ENCODE measurements at places on chromosomes 7 and 10.

DNA sequence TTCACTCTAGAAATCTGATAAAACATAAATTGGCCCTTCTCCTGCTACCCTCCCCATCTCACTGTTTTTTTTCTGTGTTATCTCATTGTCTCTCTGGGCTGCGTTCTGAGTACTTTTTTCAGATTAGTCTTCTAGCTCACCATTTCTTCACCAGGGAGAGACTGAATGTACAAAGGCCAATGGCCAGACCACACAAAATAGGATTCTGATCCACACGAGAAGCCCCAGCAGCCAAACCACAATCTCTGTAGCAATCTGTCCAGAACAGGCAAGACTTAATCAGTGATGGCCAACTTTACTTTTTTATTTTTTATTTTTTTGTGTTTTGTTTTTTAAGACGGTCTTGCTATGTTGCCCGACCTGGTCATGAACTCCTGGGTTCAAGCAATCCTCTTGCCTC, 55.9 kb upstream of the PAPSS2 start:
- DNase-seq, result no peak

DNA sequence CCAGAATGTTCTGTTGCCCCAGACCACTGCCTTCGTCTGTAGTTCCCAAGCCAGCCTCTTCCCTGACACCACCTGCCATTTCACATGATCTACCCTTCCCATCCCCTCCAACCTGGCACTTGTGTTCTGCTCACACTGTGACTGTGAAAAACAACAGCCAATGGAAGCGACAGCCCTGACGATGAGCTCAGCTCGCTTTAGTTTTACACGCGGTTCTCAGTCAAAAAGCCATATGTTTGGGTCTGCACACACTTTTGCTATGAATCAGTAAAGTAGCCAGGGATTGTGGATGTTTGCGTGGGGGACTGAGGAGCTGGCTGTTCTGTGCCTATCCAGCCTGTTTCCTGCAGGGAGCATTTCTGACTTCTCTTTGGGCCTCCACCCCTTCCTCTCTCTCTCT, 282.7 kb downstream of the WDR11 start:
- DNase-seq, result no peak

DNA sequence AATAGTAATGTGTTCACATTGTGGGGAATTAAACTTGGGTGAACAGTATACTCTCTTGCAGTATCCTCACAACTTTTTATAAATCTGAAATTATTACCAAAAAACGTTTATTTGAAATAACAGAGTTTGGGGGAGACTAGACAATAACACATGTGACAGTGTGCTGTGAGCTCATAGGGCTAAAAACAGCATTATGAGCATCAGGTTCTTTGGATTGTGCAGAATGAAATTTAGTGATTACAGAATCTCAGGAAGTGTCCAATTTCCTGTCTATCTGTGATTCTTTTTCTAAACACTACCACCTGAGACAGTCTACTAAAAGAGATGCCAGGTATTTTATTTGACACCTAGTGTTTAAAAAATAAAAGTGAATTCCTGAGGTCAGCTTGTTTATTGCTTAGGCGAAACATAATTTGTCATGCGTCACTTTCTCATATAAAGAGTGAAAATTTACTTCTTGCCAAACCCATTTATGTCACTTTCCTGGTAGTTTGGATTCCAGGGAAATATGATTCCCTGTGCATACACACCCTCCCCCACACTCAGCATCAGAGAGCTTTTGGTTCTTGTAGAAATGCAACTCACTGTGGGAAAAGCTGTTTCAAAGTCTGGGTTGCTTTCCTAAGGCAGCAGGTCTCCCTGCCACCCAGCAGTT, 71.2 kb downstream of the AOAH start:
- no peak for DNase-seq

DNA sequence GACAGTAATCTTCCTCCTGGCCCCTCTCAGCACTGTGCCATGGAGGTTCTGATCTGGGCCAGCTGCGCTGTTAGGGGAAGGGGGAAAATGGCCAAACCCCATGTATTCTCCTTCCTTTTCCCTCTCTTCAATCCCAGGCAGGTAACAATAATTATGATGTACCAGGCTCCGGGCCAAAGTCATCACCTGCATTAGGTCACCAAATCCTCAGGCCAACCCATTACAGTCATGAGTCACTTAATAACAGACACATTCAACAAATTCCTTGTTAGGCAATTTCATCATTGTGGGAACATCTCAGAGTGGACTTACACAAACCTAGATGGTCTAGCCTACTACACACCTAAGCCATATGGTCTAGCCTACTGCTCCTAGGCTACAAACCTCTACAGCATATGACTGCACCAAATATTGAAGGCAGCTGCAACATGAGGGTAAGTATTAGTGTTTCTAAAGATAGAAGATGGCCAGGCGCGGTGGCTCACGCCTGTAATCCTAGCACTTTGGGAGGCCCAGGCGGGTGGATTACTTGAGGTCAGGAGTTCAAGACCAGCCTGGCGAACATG, 2.2 kb upstream of the HSPB1 start:
- DNase-seq, result no peak

DNA sequence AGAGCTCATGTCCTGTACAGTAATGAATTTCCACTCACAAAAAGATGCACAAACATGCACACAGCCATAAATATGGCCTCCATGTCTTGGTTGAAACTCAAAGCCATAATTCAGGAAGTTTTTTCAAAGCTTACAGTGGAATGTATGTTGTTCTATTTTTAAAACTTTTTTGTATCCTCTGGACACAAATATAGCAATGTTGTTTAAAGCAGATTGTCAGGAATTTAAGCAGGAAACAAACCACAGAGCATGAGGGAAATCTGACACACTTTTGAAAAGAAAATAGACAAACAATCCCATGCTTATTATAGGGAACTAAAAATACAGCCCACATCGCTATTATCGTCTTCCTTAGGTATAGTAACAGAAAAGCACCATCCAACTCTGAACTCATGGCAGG, 21.5 kb downstream of the LRRN3 start:
- DNase-seq, result no peak

- DNase-seq, result no peak
Observed at GRCh38 chr10:33160151-33160550, 174.3 kb downstream of the NRP1 start.

DNA sequence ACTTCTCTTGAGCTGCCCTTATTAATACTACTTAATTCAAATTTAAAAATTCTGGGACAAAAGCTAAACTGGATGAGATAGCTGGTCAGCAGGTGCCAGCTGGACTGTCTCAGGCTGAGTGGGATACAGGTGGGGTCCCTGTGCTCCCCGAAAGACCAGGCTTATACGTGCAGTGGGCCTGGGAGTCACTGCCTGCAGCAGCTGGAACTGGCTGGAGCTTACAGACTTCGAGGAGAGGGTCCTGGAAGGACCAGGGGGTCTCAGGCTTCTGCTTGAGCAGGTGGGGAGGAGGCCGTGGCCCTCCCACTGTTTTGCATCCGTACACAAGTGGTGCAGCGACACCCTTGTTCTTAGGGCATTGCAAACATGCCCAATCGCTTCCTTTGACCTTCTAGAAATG, 203.7 kb downstream of the GLRX3 start:
- DNase-seq, result no peak
